ENCODE measurements at places on chromosomes 5 and 9.

- no peak for DNase-seq
Measured at GRCh38 chr5:154970759-154971158, 29.9 kb downstream of the MRPL22 start.

DNA sequence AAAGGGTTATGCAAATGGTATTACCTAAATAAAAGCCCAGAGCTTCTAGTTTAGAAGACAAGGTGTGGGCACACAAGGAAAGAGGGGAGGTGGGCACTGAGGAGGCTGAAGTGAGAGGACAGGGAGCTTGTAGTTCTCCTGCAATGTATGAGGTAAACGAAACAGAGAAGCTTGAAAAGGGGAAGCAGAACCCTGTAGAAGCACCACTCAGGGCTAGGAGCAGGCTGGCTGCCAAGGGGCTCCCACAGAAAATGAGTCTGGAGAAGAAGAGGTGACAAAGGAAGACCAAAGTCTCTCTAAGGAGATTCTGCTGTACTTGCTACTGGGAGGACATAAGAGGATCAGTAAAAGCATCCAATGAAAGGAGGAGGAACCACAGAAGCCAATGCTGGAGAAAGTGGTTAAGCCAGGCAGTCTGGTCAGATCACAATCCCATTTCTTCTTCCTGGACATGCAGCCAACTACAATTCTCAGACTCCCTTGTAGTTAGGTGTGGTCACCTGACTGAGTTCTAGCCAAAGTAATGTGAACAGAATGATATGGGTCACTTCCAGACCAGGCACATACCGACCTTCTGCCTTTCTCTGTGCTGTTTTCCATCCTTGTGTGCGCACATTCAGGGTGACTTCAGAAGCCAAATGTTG, 174.5 kb upstream of the MAP3K1 start:
- no peak for DNase-seq

- peak; percentile 38 for DNase-seq
Measured at GRCh38 chr5:179819296-179820126, 1.2 kb upstream of the SQSTM1 start.

DNA sequence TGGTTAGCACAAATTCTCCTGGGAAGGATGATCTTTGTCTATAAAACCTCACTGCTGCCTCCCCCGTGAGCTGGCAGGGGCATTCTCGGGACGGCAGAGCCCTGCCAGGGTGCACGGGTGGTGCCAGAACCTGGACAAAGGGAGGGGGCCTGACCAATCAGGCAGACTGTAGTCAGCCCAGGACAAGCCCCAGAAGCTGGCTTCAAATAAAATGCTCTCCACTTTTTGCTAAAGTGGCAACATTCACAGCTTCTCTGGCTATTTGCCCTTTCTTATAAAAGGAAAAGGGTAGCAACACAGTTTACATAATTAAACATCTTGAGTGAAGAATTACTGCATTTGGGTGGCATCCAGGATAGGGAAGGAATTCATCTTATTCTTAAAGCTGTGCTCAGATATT, 14.4 kb downstream of the IL9 start:
- no peak for DNase-seq

DNA sequence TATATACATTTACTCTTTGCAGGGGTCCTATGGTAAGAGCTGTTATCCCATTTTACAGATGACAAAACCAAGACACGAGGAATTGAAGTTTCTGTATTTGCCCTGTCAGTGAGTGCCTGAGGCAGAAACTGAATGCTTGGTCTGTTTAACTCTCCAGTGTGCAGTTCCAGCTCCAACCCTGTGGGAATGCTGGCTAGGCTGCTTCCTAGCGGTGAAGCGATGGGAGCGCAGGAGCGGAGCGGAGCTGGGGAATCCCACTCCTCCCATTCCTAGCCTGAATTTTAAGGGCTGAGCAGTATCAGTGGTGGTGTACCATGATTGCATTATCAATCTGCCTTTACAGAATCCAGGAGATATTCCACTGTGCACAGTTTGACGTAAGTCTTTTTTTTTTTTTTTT, 202.3 kb downstream of the LRRC70 start:
- DNase-seq, result no peak

GRCh38 chr5:133926489-133927299, 41.7 kb downstream of the C5orf15 start:
- DNase-seq, result no peak

Measured in DMS79 (cell line).